ENCODE measurements at places on chromosomes 1 and 21.
A peak's percentile ranks its signal among the peaks of the same experiment; 100 is the strongest.

DNA sequence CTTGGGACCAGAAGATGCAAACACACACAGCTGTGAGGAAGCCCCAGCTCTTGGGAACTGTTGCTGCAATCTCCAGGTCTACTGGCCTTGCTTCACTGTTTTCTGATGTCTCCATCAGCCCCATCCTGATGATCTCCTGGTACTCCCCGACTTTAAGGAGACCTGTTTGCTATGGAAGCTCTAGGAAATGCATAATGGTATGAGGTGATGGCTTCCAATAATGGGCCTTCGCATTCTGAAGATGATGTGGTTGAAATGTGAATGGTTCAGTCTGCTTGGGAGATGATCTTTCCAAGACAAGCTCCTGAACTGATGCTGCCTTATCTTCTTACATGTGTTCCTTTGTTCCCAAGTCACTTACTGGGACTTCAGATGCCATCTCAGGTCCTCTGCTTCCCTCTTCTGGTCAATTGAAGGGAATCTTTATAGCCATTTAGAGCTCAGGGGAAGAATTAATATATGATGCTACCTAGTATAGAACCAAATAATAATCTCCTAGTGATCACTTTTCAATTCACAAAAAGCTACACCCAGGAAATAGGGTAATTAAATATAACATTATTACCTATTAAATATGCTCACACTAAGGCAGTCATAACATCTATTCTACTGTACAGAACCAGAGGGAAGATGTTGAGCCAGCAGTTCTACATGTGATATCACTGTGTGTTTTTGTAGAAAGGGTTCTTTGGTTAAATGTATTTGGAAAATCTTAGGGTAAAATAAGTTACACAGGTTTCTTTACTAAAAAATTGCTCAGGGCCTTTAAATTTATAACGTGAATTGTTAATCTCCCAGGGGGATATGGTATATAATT is 73.9 kb upstream of the VTCN1 start:
- DNase-seq, result peak; percentile 56

DNA sequence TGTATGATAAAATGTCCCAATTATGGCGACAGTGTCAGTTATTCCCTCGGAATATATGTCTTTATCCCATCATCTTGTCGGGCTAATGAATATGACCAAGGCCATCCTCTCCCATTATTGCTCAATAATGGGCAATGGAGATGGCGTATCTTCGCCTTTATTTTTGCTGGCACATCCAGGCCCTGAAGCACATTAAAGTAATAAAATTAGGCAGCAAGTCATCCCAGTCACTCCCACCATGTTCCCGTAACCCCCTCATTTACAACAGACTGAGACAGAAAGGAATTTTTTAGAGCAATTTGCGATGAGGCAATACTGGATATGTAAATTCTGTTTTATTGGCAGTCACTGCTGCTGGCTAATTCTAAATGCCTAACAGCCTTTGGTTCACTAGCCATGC is 35.3 kb downstream of the CLIC6 start:
- no peak for DNase-seq

DNA sequence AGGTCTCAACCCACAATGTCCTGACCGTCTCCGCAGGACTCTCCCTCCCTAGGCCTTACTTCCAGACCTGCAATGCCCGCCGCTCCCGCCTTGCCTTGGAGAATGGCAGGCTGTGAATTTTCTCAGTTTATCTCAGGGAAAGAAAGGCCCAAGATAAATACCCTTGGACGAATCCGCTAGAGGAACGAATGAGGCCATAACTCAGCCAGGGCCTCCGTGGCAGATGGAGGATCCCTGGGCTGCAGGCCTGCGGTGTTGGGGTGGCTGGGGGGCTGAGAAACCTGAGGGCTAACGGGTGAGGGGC is 29.9 kb upstream of the DISP3 start:
- no peak for DNase-seq

DNA sequence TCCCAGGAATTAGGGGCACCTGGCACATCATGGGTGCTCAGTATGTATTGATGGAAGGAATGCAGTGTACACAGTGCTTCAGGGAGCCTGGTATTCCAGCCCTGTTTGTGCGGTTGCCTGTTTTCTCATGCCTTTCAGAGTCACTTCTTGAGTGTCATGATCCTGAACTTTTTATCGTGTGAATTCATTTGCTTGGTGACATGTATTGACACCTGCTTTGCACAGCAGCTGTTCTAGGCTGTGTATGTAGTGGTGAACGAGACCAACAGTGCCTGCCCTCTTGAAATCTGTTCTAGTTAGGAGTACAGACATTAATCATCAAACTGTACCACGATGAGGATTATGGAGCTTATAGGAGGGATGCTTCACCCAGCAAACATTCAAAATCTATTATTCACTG is 6.1 kb downstream of the HTR6 start:
- DNase-seq, result no peak

GRCh38 chr1:172517081-172517480 is 15.9 kb upstream of the SUCO start:
- no peak for DNase-seq
